ENCODE measurements at places on chromosomes 3 and 15.
A peak's percentile ranks its signal among the peaks of the same experiment; 100 is the strongest.

DNA sequence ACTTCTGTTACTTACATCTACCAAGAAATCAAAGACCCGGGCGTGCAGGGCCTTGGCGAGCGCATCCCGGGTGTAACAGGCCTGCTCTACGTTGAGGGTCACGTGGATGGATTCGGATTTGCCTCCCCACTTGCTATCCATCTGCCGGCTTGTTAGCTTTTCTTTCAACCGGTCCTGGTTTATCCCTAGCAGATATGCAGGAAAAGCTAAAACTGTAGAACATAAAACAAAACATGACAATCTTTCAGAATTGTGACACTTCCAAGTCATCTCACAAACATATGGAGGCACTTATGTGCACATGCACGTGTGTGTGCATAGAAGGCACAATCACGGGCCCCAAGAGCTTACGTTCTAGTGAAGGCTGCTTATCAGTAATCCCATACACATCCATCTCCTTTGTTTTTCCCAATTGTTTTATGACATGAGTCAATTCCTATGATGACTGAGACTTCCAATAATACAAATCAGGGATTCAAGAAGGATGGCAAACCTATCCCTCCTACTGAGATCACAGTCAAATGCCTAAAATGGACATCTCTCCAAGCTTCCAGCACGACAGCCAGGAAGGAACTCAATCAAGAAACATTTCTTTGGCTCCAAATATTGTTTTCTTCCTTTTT lies 11.3 kb downstream of the LDHAL6B start:
- no peak for ATAC-seq

DNA sequence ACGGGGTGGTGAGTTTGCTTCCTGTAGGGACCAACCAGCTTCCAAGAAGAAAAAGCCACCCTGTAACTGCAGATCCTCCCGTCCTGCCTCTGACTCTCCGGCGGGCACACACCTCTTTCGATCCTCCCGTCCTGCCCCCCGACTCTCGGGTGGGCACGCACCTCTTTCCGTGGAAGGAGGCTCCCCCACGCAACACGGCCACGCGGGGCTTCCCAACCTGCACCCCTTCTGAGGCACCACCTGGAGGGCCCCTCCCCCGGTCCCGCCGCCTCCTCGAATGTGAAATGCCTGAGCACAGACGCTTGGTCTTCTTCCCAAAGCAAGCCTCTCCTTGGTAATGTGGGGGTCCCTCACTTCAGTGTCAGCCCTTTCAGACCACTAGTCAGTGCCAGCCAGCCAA lies 7.3 kb downstream of the ADAMTS17 start:
- no peak for ATAC-seq

- peak; percentile 77 for ATAC-seq
Observed at GRCh38 chr3:72031581-72031980, 246.6 kb upstream of the PROK2 start.

DNA sequence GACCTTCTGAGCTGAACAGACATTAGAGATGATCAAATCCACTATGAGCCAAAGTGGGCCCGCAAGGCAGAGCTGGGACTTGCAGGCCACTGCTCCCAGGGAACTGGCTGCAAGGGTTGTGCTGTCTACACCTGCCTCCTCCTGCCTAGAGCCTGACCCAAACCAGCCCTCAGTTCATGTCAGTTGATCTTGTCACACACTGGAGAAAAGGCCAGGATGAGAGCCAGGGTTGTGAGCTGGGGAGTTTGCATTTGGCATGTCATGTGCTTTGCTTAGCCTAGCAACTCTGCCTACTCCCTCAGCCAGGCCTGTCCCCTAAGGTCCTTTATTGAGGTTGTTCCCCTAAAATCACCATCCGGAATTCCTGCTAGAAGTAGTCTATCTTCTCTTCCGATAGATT lies 67.8 kb downstream of the RAB11A start:
- no peak for ATAC-seq

- ATAC-seq = peak; percentile 49
Observed at GRCh38 chr15:82750831-82751180, 41.1 kb upstream of the AP3B2 start.

DNA sequence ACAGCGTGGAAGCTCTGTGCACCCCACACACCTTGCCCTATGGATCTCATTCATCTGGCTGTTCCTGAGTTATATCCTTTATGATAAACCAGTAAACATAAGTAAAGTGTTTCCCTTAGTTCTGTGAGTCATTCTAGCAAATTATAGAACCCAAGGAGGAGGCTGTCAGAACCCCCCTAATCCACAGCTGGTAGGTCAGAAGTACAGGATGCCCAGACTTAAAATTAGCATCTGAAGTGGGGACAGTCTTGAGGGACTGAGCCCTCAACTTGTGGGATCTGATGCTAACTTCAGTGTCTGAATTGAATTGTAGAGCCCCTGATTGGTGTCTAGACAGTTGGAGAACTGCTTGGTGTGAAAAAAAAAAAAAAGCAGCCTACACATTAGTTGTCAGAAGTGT lies 75.1 kb downstream of the B3GNT5 start:
- ATAC-seq = no peak

All from esophagus mucosa (tissue), 1 donor.